ENCODE measurements at places on chromosomes 3 and 15.

- DNase-seq = no peak
These were observed 222.8 kb upstream of the TBL1XR1 start for GRCh38 chr3:177419904-177420601.

GRCh38 chr15:23497710-23498111, 50.7 kb upstream of the GOLGA6L2 start:
- DNase-seq = no peak

DNA sequence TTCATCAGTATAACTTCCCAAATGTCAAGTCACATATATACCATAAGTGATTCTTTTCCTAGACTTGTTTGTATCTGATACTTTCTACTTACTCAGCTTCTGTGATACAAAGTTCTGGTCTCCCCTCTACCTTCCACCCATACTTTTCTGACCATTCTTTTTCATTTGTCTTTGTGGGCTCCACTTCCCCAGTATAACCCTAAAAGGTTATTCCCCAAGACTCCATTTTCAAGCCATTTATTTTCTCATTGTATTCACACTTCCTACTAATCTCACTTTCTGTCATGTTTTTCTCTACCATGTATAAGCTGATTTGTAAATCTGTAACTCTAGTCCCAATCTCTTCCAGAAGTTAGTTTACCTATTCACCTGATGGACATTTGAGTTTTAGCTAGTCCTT, 34.0 kb downstream of the IQCB1 start:
- no peak for DNase-seq

- DNase-seq = no peak
These were observed 916 bp downstream of the IDH3A start for GRCh38 chr15:78149805-78150751.

- DNase-seq = no peak
These were observed 289.4 kb upstream of the IGF1R start for GRCh38 chr15:98358971-98359370.

GRCh38 chr3:169999433-169999832, 32.8 kb downstream of the SEC62 start:
- DNase-seq = no peak

DNA sequence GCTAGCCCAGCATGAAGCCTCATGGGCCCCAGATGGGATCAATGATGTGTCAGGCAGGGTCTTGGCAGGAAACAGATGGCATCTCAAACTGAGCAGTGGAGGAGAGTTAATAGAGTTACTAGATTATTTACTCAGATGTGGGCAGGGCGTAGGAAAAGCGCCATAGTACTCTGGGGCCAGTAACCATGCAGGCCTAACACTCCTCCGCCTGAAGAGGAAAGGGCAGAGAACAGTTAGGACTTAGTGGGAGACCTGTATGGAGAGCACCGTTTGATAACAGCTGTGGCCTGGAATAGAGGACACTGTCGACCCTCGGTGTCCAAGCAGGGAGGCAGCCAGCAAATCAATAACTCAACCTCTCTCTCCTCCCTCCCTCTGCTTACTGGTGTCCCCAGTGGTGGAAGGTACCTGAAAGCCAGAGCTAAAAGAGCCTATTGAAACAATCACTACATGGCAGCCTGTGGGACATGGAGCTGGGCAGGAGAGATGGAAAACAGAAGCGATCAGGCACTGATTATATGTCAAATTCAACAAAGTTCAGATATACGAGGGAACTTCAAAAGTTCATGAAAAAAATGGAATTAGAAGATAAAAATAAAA, 111.4 kb upstream of the CCNL1 start:
- DNase-seq = no peak
